ENCODE measurements at places on chromosomes 3 and 15. TPM values are rescaled to one million over a fixed set of nuclear protein-coding genes. Genes with fewer than 3 reads are reported as not detected.

- no peak for DNase-seq
Observed at GRCh38 chr15:92168066-92168683, 225.5 kb upstream of the ST8SIA2 start.

DNA sequence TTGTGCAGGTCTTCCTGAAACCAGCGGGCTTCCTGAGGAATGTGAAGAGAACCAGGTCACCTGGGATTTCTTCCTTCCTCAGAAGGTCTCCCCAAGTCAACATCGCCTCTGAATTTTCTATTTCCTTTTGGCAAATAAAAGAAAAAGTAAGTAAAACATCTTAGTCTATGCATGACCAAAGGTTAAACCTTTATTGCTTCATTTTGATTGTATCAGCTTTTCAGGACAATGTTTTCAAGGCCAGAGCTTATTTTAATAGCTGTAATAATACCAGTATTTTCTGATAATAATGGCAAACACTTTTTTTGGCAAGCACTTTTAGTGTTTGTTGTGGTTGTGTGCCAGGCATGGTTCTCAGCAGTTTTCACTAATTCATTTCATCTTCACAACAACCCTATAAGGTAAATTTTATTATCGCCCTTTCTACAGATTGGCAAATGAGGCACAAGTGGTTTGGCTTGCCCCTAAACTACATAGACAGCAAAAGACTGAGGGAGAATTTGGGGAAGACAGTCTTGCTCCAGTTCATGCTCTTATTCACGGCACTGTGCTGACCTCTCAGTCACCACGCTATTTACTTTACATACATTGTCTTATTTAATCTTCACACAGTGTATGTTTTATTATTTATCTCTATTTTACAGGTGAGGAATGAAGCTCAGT is 110.4 kb downstream of the RPL22L1 start:
- DNase-seq = no peak

Gene P2RY14
- total RNA-seq = not detected

Gene THBS1
- total RNA-seq = 7,869 TPM

- DNase-seq = no peak
Observed at GRCh38 chr15:90360746-90361145, 8.7 kb downstream of the ZNF774 start.

- DNase-seq = no peak
Observed at GRCh38 chr3:149258298-149258697, 36.7 kb upstream of the CP start.

Gene ISLR2
- total RNA-seq = 0.07 TPM

DNA sequence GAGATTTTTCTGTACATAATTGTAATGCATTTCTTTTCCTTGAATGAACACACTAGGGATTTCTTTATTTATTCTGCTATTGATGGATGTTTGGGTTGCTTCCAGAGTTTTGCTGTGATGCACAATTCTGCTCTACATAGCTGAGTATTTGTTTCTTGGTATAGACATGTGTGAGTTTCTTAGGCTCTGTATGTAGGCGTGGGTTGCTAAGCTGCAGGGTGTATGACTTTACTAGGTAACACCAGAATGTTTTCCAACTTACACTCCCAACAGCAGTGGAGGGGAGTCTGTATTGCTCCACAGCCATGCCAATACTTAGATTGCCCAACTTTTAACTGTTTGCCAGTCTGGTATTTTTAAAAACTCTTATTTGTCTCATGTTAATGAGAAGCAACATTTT is 155.5 kb upstream of the TNIK start:
- no peak for DNase-seq

DNA sequence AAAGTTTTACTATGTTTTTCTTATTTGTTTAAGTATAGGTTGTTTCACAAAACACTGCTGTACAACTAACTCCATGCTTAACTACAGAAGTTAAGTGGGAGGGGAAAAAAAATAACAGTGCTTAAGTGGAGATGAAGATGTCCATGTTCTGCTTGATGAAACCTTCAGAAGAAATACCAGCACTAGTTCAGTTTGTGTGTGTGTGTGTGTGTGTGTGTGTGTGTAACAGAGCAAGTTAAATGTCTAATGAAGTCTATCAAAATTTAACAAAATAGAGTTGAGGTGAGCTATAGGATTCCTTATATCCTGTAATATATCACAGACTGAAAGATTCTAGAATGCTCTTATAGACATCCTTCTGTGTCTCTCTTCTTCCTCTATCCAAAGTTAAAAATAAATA is 44.1 kb upstream of the CBLB start:
- DNase-seq = no peak

DNA sequence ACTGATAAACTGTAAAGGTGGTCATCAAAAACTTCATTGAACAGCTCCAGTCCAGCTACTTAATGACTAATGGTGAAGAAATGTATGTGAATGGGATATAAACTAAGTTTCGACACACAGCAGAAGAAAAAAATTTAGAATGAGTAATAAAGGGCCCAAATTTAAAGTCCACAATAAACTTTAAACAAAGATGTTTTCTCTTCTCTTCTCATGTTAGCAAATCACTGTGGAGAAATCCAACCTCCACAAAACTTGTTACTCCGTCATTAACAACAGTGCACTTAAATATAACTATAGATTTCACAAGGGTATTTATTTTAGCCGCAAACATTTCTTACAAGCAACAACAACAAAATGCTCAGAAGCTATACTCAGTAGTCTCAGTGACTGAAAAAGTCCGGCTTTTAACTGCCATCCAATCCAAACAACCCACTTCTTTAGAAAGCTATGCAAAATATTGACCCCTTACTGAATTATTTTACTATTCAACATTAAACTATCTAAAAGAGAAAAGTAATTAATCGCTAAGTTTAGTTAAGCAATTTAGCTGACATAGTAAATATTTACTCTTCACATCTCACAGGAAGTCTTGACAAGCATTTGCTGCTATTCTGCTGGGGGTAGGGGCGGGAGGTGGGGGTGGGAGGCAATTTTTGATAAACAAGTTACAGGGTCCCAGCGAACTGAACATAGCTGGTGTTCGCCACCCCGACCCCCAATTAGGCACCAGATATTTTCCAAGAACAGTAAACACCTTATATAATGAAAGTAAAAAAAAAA is 2.4 kb downstream of the IGF2BP2 start:
- peak; percentile 79 for DNase-seq

Gene FANCD2OS
- not detected for total RNA-seq

- no peak for DNase-seq
Observed at GRCh38 chr3:118577055-118577777, 457.4 kb downstream of the IGSF11 start.

- no peak for DNase-seq
Observed at GRCh38 chr3:32148351-32148750, 41.9 kb downstream of the GPD1L start.

DNA sequence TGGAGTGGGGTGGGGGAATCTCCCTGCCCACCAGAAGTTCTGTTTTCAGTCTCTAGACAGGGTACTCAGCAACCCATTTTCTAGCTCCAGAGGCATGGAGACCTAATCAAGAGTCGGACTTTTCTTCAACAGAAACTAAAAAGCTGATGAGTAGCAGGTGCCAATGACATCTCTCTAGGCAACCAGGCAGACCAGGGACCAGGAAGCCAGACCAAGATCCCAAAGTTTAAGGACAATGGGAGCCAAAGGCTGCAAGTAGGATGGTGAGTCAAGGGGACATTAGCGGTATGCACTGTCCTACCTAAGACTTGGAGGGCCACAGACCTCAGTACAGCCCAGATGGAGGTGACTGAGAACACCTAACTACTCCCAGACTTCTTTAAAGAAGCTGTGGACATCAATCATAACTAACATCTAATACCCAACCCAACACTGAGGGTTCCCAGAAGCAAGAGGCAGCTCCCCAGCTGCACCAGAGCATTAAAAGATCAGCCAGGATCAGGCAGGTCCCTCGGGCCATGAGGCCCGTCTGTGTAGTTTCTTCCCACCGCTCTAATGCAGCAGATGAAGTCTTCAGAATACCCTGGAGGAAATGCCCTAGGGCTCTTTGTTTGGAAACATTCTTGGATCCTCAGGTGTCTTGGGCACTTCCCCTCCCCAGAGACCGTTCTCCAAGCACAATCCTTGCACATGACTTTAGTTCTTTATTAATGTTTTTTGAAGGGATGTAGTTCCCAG is 979 bp downstream of the CCDC71 start:
- DNase-seq = no peak

DNA sequence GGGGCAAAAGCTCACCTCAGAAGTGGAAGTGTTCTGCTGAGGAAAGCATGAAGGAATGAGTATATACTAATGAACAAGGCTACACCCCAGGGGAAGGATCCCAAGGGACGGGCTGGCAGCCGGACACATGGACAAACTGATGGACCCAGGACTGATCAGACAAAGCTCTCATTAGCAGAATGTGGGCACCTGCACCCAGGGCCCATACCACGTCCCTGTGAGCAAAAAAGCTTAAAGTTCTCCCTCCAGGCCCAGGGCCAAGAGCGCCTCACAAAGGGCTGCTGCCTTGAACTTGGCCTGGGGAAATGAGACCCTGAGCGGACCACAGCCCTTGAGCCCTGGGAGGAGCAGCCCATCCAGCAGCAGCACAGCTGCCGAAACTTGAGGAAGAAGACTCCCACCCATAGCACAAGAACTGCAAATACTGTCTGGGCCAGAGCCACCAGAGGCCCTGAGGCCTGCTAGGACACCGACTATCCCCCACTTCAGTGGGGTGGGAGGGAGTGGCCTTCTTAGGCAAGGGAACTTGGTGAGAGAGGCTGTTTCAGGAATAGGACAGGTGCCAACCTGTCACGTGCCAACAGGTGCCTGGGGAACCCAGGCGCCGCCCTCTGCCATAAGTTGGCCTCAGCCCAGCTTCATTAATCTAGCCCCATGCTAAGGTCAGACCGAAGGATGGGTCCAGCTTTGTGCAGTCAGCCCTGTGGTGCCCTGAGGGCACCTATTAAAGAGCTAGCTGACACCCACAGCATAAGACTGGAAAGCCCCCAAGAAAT is 2.3 kb upstream of the GMPPB start:
- DNase-seq = no peak

DNA sequence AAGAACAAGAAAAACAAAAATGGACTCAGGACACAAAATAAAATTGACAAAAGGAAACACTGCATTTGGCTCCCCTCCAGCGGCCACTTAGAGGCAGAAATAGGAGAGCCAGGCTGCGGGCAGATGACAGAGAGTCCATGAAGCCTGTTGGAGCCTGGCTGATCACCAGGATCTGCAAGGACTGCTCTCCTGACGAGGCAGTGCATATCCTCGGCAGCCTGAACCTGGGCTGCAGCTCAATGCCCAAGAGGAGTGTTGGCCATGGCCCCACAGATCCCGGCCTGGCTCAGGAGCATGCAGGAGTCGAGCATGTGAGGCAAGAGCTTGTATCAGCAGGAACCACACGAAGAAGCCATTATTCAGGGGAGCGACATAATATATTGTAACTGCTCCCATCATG is 199.8 kb downstream of the STT3B start:
- DNase-seq = no peak

Gene MAPKBP1
- 19.3 TPM for total RNA-seq

- peak; percentile 91 for DNase-seq
Observed at GRCh38 chr15:85318048-85318731, 62.2 kb upstream of the AKAP13 start.

DNA sequence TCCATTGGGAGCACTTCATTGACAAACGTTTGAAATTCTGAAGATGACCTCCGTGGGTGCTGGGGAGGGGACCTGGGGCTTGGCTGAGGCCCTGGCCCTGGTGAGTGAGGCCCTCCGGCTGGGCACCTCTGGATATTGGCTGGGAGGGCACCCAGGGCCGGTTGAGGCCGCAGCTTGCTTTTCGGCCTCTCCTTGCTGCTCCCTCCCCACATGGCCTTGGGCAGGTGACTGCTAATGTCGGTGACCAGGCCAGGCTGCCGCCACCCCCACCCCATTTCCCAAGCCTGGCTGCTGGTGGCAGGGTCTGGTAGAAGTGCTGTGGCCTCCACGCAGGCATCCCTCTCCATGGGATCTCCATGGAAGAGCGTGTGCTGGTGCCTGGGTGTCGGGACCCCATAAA is 39.5 kb downstream of the TM2D3 start:
- DNase-seq = no peak

Gene UBE2E2
- 47.9 TPM for total RNA-seq

GRCh38 chr3:136928240-136928639 is 29.5 kb upstream of the IL20RB start:
- no peak for DNase-seq

GRCh38 chr15:89472785-89473256 is 23.6 kb downstream of the RHCG start:
- DNase-seq = peak; percentile 70

DNA sequence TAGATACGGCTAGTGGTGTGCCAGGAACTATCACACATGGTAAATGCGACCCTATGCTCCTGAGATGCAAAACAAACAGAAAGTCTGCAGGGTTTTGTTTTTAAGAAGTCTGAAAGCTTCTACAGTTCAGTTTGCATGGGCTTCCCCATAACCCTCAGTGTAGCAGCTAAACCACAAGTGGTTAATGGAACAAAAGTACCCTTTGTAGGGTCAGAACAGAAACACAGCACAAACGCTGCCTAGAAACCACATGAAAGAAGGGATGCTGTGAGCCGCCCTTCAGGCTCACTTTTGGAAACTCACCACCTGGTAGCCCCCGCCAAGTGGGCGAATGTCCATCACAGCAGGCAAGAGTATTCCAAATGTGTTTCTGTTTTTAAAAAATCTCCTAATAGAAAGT is 46.2 kb downstream of the CTDSPL start:
- no peak for DNase-seq

Gene CCR2
- total RNA-seq = not detected

DNA sequence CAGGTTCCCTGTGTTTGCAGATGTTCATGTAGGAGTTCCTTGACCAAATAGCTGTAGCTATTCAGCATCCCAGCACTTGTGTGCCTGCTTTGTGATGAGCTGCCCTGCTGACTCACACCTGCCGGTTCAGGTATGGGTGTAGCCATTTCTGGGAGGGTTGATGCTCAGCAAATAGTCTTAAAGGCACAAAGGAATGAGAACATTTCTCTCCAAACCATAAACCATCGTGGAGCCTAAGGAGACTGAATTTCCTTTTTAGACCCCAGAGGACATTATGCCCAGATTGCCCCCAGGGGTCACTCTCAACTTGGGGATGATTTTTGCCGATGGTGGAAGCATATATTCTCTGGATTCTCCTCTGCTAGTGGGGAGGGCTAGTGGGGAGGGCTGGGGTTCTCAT is 80.6 kb downstream of the ADAMTSL3 start:
- DNase-seq = no peak

GRCh38 chr3:34178415-34178814 is 380.0 kb downstream of the PDCD6IP start:
- no peak for DNase-seq

GRCh38 chr15:68224546-68225250 is 4.8 kb downstream of the CLN6 start:
- DNase-seq = no peak

DNA sequence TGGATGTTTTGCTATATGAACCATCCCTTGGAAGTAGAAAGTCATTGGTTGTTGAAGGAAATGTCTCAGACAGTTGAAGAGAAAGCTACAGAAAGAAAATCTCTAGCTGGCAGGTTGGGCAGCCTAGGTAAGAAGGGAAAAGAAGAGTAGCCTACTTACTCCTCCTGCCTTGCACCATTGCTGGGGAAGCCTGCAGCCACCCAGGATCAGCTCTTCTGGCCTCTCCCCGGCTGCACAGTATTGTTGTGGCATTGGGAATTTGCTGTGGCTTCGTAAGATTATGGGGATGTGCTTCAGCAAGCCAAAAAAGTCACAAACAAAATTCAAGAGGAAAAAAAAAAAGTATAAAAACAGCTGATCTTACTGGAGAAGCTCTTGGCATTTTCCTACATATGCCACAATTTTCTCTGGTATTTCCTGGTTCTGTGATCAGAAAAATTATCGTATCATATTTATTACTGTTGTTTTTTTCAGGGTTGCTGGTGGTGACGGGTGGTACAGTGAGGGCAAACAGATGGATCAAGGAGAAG is 154.2 kb downstream of the TIGIT start:
- DNase-seq = no peak

Measured in HFFc6 (cell line).